Astrocyte of the cerebellum (primary cell): ENCODE measurements at places on chromosomes 11 and 22.

DNA sequence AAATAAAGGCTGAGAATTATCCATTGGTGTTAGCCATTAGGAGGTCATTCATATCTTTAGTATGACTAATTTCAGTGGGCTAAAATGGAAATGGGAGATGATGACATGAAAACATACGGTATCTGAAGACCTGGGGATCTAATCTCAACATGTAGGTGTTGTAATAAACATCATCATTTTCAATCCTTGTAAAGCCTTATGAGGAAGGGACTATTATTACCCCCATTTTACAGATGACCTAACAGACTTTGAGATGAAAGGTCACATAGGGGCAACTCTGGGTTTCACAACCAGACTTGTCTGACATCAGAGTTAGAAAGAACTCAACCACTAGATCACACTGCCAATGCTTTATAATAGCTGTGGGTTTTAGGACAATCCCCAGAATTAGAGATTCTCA is 34.8 kb upstream of the TMEM135 start:
- DNase-seq, result no peak

DNA sequence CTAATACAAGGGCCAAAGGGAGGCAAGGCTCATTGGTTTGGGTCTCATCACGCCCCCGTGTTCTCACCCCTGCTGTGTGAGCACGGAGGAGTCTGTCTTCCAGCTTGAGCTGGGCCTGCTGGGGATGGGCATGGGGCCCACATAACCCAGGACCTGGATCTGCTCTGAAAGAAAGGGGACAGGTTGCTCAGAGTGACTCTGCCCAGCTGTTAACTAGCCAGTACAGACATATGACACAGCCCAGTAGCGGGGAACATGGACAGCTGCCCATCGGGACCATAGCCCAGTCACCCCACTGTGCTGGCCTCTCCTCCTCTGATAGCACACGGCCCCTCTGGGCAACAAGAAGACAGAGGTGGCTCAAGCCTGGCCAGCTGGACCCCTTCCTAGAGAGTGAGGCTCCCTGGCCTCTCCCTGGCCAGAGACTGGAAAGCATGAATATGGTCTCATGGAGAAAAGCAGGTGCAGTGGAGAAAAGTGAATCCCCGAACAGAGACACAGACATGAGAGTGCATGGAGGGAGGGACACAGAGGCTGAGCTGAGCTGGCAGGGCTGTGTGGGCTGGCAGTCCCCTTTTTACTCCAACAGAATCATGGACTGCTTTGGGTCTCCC is 973.9 kb downstream of the BRD1 start:
- DNase-seq, result no peak

GRCh38 chr11:131370090-131370751 is at the start of gene NTM:
Gene NTM, plus strand, starts transcription at chr11:131370615.
- DNase-seq, result peak; percentile 22

DNA sequence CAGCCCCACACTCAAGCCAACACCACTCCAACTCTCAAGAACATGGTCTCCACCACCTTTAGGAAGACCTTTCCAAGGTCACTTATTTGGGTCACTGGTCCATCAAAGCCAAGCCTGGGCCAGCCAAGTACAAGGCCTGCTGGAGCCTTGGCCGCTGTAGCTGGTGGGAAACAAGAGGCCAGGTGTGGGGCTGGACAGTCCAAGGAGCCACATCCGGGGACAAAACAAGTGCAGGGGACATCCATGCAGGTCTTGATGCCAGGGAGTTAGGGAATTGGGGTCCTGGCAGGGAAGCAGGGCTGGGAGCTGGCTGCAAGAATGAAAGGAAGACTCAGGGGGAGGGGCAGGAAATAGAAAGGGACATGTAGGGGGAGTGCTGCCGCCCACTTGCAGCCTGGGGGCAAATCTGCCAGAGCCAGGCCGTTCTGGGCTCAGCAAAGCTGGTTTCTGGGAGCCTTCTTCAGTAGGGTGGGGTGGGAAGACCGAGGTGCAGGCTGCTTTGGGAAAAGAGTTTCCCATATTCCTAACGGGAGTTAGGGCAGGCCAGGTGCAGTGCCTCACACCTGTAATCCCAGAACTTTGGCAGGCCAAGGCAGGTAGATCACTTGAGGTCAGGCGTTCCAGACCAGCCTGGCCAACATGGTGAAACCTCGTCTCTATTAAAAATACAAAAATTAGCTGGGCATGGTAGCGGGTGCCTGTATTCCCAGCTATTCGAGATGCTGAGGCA is 69.5 kb upstream of the ATXN10 start:
- no peak for DNase-seq

GRCh38 chr11:8566613-8567210 is 27.3 kb downstream of the STK33 start:
- DNase-seq, result peak; percentile 36

- DNase-seq, result no peak
Observed at GRCh38 chr11:870127-870413, 27.4 kb downstream of the TSPAN4 start.

DNA sequence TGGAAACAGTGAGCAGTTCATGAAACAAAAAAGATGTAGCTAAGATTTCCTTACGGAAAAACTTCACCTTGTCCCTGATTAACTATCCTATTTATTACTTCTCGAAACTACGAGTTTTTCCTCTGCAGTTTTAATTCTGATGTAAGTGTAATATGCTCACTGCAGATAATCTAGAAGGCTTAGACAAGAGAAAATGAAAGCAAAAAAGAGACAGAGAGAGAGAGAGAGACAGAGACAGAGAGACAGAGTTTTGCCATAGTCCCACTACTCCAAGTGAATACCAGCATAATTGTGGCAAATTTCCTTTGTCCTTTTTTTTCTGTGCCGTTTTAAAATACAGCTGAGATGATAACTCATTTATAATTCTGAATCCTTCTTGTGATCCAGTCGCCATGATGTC is 24.8 kb downstream of the FSHB start:
- DNase-seq, result no peak

- no peak for DNase-seq
Observed at GRCh38 chr11:131145791-131146190, 224.6 kb upstream of the NTM start.

- DNase-seq, result no peak
Observed at GRCh38 chr22:42399315-42400271, 32.6 kb downstream of the NFAM1 start.

DNA sequence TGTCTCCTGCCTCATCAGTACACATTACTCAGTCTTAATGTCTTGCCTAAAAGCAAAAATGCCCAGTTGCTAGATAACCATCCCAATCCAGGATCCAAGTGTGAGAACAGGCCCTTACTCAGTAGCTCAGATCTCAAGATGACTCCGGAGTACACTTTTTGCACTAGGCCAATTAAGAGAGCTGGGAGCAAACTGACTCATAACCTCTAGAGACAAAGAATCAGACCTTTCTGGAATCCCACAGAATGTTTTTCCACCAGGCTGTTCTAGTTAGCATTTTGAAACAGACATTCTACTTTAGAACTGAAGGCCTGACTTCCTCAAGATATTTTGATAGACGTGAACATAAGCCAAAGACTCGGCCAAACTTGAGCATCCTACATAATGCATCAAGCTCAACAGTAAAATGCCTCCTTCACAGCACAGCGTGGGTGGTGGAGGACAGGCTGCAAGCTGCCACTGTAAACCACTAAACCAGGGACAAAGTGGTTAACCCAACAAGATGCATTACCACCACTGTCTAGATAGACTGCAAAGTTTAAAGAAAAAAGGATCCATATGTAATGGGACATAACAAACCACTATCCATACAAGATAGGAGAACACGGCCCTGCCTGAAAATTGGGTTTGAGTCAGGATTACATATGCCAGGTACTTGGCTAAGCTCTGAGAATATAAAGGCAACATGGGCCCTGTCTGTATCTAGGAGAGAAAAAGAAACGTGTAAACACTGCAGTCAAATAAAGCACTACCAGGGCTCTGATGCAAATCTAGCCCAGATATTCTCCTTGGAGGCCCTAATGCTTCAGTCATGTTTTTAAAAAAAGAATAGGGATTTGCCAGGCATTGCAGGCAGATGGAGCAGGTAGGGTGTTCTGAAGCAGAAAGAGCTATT is 48.3 kb downstream of the MYH9 start:
- no peak for DNase-seq

DNA sequence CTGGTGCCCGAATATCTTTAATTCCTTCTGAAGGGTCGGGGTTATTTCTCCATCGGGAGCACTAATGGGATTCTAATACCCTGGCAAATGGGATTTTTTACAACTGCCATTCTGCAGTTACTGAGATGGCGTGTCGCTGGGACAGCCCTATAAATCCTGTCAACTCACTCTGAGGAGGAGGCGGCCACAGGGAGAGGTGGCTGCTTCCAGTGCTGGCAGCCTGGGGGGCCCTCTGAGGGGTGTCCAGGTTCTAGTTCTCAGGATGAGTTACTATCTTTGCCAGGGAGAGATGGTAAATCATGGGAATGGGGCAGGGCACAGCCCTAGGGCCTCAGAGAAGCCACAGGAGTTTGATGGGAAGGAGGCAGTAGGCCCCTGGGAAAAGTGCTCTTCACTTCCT is 135.9 kb downstream of the NTM start:
- no peak for DNase-seq

DNA sequence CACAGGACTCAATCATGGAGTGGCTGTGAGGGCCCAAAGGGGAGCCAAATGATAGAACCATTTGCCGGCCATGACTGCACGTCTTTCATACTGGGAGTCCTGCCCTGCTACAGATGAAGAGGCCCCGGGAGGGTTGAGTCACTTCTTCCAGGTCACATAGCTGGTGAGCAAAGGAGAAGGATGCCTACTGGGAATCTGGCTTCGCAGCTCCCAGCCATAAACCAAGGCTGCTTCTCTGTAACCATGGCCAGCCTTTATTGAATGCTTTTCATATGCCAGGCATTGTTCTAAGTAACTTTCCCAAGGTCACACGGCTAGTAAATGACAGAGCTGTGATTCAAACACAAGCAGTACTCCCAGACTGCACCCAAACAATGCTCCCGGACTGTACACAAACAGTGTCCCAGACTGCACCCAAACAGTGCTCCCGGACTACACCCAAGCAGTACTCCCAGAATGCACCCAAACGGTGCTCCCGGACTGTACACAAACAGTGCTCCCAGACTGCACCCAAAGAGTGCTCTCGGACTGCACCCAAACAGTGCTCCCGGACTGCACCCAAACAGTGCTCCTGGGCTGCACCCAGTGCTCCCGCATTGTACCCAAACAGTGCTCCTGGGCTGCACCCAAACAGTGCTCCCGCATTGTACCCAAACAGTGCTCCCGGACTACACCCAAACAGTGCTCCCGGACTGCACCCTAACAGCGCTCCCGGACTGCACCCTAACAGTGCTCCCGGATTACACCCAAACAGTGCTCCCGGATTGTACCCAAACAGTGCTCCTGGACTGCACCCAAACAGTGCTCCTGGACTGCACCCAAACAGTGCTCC is 89.8 kb downstream of the FBXO7 start:
- no peak for DNase-seq

DNA sequence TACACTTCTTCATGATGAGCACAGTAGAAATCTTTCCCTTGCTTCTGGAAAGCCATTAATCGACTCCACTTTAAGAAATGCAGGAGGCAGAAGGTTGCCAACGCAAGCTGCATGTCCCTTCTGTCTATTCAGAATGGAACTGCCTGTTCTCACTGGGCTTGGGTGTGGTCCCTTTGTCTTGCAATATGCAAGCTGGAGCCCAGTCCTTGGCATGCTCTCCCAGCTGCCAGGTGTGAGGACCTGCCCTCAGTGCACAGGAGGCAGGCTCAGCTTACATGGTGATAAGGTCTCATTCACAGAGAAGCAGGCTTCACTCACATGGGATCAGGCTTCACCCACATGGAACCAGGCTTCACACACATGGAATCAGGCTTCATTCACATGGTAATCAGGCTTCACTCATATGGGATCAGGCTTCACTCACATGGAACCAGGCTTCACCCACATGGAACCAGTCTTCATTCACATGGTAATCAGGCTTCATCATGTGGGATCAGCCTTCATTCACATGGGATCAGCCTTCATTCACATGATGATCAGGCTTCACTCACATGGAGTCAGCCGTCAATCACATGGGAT is 59.2 kb upstream of the USP47 start:
- DNase-seq, result no peak
